ENCODE measurements at places on chromosomes 16 and 17.

DNA sequence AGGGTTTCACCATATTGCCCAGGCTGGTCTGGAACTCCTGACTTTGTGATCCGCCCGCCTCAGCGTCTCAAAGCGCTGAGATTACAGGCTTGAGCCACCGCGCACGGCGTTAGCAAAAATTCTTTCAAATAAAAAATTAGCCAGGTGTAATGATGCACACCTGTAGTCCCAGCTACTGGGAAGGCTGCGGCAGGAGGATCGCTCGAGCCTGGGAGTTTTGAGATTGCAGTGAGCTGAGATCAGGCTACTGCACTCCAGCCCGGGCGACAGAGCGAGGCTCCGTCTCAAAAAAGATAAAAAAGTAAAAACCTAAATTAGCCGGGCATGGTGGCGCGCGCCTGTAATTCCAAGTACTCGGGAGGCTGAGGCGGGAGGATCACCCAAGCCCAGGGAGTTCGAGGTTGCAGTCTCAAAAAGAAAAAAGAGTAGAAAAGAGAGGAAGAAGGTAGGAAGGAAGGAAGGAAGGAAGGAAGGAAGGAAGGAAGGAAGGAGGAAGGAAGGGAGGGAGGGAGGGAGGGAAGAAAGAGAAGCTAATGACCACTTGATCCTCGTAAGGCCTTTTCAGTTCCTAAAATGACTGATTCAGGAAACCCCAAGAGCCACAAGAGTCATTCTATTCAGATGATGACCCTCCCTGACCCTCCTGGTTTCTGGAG is 59.2 kb downstream of the SRL start:
- no peak for DNase-seq

GRCh38 chr17:69884846-69885245 is 190.2 kb upstream of the KCNJ16 start:
- DNase-seq = no peak

DNA sequence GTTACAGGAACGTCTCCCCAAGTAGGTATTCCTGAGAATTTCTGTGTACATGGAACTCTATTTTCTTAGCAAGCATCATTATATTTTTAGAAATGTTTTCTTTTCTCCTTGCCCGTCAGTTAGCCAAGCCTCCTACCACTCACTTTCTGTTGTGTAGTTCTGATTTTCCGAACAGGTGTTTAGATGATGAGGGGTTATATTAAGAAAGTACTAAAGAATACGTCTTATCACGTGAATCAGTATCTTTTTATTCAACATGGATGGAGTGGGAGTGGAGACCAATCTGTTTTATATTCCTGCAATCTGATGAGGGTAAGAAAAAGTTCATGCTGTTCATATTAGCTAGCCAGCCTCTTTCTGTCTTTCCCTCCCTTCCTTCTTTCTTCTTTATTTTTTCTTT is 29.4 kb downstream of the MSI2 start:
- no peak for DNase-seq

- peak; percentile 59 for DNase-seq
These were observed 21.7 kb downstream of the LRRC75A start for GRCh38 chr17:16470265-16470664.

GRCh38 chr17:39197380-39198185 is at the start of gene CACNB1:
TSS of gene CACNB1 (minus strand) at chr17:39197669. CDS start at chr17:39197495, 174 bp downstream.
- peak; percentile 94 for DNase-seq

DNA sequence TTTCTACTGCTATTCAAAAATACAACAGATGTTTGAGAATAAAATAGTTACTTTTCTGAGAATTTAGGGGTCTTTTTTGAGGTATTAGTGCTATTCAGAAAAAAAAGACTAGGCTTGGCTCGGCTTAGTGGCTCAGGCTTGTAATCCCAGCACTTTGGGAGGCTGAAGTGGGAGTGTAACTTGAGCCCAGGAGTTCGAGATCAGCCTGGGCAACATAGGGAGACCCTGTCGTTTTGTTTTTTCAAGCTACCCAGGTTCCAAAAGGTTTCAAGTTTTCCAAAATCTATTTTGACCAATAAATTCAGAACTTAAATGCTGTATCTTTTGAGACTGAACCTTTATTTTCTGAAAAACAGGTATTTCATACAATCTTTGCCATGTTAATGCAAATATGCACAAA is 3.2 kb upstream of the ARL6IP1 start:
- DNase-seq = no peak

- no peak for DNase-seq
These were observed 2.9 kb upstream of the FLCN start for GRCh38 chr17:17239832-17240231.

GRCh38 chr17:75848523-75849278 is 4.5 kb upstream of the UNC13D start:
- DNase-seq = peak; percentile 86

GRCh38 chr16:85612191-85612800 is 826 bp upstream of the GSE1 start:
- DNase-seq = peak; percentile 91

- DNase-seq = no peak
These were observed 11.8 kb downstream of the FCSK start for GRCh38 chr16:70465999-70466804.

- no peak for DNase-seq
These were observed 14.5 kb upstream of the TNRC6C start for GRCh38 chr17:77943971-77944370.
